Globus pallidus (tissue), 1 donor: ENCODE measurements at places on chromosomes 4 and X.

- no peak for DNase-seq
Measured at GRCh38 chrX:105210258-105210657, 10.2 kb downstream of the TEX13A start.

GRCh38 chr4:186940476-186940875 lies 216.8 kb upstream of the FAT1 start:
- no peak for DNase-seq

- no peak for DNase-seq
Measured at GRCh38 chr4:138672393-138672976, 343.1 kb upstream of the NOCT start.

GRCh38 chr4:94515365-94515764 lies 63.6 kb downstream of the PDLIM5 start:
- no peak for DNase-seq

GRCh38 chr4:5956285-5957021 lies 61.8 kb downstream of the C4orf50 start:
- no peak for DNase-seq

- DNase-seq, result no peak
Measured at GRCh38 chr4:10737337-10737736, 52.8 kb upstream of the CLNK start.

GRCh38 chrX:26788402-26788998 lies 572.5 kb downstream of the MAGEB5 start:
- no peak for DNase-seq

- no peak for DNase-seq
Measured at GRCh38 chr4:88765729-88766128, 68.1 kb upstream of the NAP1L5 start.

GRCh38 chrX:153526042-153526441 lies 8.6 kb downstream of the ATP2B3 start:
- no peak for DNase-seq

GRCh38 chr4:107044170-107044569 lies 8.1 kb upstream of the DKK2 start:
- DNase-seq, result no peak

DNA sequence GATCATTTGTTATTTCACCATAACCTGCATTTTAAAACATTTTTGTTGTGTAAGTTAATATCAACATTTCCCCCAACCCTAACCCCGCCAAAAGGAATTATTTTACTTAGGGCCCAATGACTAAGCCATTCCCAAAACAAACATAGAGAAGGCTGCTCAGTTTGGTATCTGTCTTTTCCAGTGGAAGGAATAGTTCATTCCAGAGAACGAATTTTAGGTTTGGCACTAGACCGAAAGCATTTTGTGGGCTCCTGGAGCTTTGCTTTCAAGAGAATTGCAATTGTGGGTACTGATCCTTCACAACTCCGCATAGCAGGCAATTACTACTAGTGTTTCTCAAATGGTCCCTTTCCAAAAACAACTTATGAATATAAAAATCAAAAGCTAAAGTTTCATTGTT lies 226.7 kb upstream of the MAD2L1 start:
- no peak for DNase-seq

- no peak for DNase-seq
Measured at GRCh38 chrX:151711154-151711553, 4.7 kb upstream of the FATE1 start.

DNA sequence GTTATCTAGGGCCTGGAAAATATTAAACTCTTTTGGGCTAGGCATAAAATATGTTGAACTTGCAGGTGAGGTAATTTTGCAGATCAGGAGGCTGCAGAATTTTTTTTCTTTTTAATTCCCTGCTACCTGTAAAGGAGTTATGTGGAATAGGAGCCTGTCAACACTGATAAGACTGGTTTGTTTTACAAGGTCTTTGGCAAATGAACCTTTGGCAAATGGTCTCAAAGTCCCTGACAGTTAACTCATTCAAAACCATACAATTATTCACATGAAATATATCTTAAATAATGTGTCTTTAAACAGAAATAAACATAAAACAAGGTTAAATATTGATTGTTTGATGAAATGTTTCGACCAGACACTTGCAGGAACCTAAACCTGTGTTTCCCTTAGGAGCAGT lies 340.2 kb downstream of the GASK1B start:
- no peak for DNase-seq

DNA sequence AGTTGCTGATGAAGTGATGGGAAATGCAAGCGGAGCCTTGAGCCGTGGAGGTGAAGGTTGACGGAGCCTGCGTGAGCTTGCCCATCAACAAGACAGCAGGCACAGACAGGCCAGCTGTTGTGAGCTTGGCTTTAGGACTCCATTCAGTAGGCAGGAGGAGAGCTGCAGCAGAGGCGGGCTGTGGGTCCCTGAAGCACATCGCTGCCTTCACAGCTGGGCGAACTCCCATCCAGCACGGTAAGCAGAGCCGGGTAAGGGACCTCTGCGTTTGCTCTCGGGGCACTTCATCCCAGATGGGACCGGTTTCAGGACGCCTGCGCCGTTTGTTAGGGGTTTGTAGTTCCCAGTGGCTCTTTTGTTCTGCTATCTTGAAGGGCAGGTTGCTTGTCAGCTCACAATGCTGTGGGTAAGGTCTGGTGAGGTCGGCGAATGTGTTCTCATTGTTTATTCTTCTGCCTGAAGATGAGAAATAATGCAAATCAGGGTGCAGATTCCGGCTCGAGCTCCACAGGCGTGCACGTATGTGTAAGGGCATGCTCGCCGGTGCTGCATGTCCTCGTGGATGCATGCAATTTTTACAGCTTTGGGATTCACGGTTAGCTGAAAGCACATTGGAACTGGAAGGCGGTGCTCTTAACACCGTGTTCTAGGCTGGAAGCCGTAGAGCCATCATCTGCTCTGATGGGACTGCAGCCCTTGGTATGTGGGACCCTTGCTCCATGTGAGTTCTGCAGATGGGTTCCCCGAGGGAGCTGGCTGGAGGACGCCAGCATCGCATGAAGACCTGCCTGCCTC lies 54.6 kb upstream of the CLDN34 start:
- DNase-seq, result no peak

- DNase-seq, result no peak
Measured at GRCh38 chr4:15414551-15415091, 13.2 kb upstream of the C1QTNF7 start.

GRCh38 chrX:46757052-46757451 lies 1.9 kb downstream of the SLC9A7 start:
- no peak for DNase-seq
